ENCODE measurements at places on chromosomes 5 and 9.

DNA sequence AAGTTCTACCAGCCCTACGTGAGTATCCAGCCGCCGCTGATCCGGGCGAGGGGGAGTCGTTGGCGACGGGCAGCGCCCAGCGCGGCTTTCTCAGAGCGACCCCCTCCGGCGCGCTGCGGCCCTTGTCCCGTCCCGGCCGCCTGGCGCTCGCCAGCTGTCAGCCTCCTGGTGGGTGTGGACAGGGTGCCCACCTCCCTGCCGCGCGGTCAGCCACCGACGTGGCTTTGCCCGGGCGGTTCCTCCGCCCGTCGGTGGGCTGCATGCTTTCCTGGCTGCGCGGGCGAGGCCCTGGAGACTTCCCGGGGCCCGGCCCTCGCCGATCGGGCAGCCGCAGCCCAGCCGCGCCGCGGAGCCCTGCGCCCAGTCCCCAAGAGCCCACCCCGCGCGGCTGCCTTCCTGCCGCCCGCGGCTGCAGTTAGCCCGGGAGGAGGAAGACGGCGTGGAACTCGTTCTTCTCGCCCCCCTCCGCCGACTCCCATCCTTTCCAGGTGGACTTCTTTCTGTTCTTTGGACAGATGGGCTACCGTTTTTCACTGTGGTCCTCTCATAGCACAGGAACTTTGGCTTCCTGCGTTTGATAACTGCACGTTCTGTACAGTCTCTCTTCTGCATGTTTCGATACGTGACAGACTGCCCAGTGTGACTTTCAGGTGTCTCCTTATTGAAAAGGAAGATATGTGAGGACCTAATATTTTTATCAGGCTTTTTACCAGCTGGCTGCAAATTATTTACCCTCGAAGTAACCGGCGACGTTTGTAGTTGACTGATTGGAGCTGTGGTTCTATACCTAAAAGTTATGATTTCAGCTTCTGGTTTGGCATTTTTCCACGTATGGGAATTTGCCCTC lies 577 bp downstream of the AP3S1 start:
- peak; percentile 90 for DNase-seq

DNA sequence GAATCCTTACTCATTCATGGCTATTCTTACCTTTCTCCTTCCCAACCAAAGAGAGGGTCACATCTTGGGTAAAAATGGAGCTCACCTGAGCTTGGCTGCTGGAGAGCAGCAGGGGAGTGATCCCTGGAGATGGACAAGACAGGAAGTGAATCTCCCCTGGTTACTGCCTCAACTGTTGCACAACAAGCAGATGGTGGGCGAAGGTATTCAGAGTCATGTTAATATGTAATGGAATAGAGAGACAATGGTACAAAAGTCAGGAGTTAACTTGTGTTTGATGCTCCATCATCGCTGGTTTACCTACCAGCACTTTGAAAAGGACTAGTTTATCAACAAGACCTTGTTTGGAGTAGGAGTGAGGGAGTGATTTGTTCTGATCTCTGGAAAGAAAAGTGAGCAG lies 13.0 kb upstream of the PLPP1 start:
- no peak for DNase-seq

DNA sequence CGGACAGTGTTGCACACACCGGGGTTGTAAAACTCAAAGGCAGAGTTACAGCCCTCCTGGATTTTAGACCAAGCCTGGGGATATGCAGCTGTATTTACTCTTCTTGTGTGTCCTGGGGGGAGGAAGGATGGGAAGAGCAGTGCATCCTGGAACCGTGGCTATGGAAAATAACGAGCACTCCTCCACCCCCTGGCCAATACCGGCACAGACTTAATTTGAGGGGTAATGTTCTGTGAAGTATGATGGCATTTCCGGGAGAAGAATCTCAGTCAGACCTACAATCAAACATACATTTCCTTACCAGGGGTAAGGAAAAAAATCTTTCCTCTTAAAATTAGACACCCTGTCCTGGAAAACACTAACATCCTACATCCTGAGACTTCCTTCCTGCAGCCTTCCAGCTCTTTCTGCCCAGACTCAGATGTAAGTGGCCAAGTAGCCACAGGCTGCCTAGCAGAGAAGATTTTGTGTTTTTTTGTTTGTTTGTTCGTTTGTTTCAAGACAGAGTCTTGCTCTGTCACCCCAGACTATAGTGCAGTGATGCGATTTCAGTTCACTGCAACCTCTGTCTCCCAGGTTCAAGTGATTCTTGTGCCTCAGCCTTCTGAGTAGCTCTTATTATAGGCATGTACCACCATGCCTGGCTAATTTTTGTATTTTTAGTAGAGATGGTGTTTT lies 11.0 kb upstream of the ERMP1 start:
- peak; percentile 26 for DNase-seq

DNA sequence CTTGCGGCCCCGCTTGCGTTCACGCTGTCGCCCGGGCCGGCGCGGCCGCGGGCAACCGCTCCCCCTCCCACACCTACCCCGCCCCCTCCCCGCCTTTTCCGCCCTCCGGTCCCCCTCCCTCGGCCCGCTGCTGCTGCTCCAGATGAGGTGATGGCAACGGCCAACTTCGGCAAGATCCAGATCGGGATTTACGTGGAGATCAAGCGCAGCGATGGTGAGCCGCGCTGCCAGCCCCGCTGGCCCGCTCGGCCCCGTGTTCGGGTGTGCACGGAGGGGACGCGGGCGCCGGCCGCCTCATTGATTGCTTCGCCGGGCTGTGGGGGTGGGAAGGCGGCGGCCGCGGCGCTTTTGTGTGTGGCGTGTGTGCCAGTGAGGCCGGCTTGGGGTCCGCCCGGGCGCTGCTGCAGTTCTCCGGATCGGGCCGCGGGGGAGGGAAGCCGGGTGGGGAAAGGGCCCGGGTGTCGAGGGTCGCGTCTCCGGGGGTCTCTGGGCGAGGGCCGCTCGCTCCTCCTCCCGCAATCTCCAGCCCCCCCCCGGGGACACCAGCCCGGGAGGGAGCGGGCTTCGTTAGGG lies 403 bp downstream of the KIF2A start:
- DNase-seq = no peak

GRCh38 chr5:163104464-163104863 lies 332.9 kb upstream of the CCNG1 start:
- DNase-seq = no peak

DNA sequence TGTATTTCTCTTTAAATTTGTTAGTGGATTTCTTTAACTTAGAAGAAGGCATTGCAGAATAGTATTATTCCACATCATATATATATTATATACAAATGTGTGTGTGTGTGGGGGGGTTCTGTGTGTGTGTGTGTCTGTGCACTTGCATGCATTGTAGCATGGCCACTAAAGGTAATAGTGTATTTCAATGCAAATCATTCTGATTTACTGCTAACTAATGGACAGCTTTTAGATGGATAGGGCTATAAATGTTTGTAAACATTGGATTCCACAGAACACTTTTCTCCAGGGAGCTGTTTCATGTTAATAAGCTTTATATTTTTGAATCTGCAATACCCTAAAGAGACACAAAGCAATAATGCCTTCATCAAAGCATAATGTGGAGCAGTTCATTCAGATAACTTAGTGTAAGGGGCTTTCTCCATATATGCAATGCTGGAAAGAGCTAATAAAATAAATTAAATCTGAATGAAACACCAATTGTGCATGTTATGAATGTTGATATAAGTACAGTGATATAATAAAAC lies 496.7 kb upstream of the CDH9 start:
- no peak for DNase-seq

- no peak for DNase-seq
These were observed 57.8 kb upstream of the CCDC112 start for GRCh38 chr5:115354246-115354645.

DNA sequence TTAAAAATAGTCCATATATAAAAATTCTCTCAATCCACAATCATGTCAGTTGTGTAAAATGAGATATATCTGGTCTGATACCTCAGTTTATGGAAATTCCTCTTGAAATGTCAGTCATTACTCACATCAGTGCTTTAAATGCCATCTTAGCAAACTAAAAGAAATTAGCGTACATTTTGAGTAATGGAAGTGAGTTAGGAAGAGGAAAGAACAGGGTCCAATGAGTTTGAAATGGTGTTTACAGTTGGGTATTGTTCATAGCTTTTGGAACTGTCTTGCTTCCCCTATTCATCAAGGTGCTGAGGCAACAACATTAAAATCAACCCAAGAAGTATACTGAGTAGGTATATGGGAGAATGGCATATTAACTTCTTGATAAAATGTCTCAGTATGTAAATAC lies 8.7 kb upstream of the MTX3 start:
- DNase-seq = no peak

GRCh38 chr9:26789959-26790358 lies 102.6 kb downstream of the CAAP1 start:
- DNase-seq = no peak

GRCh38 chr9:86046930-86047341 lies 52.4 kb downstream of the GOLM1 start:
- DNase-seq = peak; percentile 75

DNA sequence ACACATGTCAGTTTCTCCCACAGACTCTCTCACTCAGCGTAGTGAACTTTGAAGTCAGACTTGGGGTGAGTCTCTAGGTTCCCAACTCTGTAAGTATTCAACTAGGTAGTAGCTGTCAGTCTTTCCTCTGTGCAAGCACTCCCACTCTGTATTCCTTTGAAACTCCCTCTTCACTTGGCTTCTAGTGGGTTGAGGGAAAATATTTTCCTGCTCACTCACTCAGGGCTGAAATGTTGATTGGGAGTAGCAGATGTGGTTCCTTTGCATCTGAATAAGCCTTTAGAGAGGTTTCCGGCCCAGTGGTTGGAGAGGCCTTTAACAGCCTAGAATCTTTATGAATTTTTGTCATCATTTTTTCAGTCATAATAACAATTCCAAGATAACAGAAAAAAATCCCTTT lies 18.1 kb upstream of the ARRDC3 start:
- DNase-seq = no peak

DNA sequence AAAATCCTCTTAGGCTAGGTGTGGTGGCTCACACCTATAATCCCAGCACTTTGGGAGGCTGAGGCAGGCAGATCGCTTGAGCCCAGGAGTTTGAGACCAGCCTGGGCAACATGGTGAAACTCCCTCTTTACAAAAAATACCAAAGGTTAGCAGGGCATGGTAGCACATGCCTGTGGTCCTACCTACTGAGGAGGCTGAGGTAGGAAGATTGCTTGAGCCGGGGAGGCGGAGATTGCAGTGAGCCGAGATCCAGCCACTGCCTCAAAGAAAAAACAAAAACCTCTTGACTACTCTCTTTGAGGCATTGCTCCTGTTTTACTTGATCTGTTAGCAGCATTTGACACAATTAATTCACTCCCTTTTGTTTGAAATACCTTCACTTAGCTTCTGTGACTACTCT lies 20.7 kb downstream of the KIF2A start:
- no peak for DNase-seq

- DNase-seq = peak; percentile 72
These were observed 132.9 kb upstream of the ACO1 start for GRCh38 chr9:32251539-32251938.

DNA sequence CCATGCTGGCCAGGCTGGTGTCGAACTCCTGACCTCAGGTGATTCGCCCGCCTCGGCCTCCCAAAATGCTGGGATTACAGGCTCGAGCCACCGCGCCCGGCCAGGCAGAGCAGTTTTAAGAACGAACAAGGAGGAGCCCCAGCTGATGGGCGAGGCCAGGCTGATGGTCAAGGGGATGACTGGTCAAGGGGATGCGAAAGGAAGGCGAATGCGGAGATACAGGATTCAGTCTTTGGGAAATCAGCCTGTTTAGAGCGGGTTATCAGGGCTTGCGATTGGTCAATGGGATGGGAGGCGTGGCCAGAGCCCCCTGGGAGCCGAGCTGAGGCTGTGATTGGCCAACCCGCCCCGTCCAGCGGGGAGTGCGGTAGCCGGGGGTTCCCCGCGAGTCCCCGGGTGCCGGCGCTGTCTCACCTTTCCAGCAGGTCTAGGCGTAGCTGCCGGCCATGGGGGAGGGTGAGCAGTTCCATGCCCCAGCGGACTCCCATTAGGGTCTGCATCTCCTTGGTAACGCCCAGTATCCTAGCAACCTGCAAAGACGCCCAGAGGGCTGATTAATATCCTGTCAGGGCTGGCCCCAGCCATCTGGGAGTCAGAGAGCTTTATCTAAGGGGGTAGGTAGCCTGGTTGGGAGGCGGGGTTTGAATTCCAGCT lies 7.5 kb upstream of the TOR2A start:
- DNase-seq = peak; percentile 81

GRCh38 chr5:132474131-132474723 lies 16.3 kb downstream of the IRF1 start:
- DNase-seq = no peak

DNA sequence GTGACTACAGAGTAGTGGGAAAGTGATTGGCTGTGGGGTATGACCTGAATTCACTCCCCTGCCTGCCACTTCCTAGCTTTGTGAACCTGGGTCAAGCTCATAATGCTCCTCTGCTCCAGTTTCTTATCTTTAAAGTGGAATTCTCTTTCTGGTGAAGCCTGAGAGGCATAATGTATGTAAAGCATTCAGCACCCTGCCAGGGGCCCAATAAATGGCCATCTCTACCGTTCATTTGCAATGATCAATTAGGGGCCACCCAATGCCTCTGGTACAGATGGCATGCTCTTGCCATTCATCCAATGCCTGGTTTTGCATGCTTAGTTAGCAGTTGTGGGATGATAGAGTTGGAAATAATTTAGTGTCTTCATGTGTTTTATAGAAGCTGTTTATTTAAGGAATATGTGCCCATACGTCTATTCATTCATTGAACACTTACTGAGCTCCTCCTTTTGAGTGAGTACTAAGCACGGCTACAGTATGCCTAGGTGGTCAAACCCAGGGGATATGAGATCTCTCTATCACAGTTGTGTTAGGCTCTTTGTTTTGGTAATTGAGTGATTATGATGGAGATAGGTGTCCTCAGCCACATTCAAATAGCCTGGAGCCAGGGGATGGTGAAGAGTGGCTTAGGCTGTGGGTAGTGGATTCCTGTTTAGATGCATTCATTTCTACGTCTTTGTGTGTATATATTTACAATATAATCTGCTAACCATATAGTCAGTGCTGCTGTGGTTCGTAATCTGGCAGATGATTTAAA lies 15.3 kb downstream of the ZNF462 start:
- DNase-seq = peak; percentile 27

DNA sequence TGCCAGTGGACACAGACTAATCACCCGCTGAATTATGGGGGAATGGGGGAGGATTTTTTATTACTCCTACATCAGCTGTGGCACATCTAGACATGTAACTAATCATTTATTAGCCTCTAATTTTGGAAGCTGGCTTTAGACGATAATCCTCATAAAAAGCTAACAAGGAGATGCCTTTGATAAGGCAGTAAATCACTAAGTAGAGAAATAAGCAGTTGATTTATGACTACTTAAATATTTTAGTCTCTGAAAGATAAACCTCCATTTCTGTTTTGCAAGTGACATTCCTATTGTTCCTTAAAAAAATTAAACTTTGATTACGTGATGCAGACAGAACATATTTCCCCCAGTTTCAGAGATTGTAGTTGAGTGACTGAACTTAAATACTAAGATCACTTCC lies 206.4 kb upstream of the CDKN2B start:
- no peak for DNase-seq

GRCh38 chr9:79577969-79578723 lies 6.4 kb downstream of the TLE4 start:
- peak; percentile 60 for DNase-seq

GRCh38 chr9:78973907-78974306 lies 597.9 kb upstream of the TLE4 start:
- no peak for DNase-seq

Measured in SK-N-SH (cell line).